Stimulated activated naive CD4-positive, alpha-beta T cell treated with Interleukin-2 at 50 U/mL for 16 hours (primary cell): ENCODE measurements at places on chromosomes 2 and 18.

GRCh38 chr2:109212836-109213563 is 84.0 kb downstream of the SH3RF3 start:
- DNase-seq, result no peak

DNA sequence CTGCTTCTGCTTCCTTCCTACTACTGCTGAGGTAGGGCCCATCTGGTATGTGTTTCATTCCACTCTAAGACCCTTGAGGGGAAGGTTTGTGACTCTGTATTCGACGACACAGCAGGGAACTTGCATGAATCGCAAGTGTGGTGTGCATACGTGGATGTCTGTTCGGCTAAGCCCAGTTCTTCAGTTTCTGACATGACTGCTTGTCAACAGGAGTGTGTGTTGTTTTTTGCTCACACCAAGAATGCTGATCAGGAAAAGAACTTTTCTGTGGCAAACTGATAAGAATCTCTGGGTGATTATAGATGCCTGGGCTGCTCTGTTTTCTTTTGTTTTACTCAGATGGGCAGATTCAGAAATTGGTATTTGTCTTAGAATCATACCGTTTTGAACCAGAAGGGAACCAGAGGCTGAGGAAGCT is 22.0 kb downstream of the TNFRSF11A start:
- no peak for DNase-seq

GRCh38 chr2:238692562-238692961 is 155.3 kb upstream of the TWIST2 start:
- DNase-seq, result no peak

- DNase-seq, result no peak
Measured at GRCh38 chr2:150866431-150866830, 379.0 kb upstream of the RND3 start.
